ENCODE measurements at places on chromosomes 16 and 17. TPM values are rescaled to one million over a fixed set of nuclear protein-coding genes. Genes with fewer than 3 reads are reported as not detected.

GRCh38 chr17:51435641-51436091 lies 175.3 kb downstream of the UTP18 start:
- H3K36me3 ChIP-seq: no peaks in the 10 kb centered on the region
- H3K4me1 ChIP-seq: no peaks in the 10 kb centered on the region
- no peaks in the 10 kb centered on the region for H3K27me3 ChIP-seq
- no peak overlapping the region for H3K4me3 ChIP-seq
- no peak overlapping the region for H3K27ac ChIP-seq

RAPGEFL1 gene
- total RNA-seq: 14.2 TPM

DNA sequence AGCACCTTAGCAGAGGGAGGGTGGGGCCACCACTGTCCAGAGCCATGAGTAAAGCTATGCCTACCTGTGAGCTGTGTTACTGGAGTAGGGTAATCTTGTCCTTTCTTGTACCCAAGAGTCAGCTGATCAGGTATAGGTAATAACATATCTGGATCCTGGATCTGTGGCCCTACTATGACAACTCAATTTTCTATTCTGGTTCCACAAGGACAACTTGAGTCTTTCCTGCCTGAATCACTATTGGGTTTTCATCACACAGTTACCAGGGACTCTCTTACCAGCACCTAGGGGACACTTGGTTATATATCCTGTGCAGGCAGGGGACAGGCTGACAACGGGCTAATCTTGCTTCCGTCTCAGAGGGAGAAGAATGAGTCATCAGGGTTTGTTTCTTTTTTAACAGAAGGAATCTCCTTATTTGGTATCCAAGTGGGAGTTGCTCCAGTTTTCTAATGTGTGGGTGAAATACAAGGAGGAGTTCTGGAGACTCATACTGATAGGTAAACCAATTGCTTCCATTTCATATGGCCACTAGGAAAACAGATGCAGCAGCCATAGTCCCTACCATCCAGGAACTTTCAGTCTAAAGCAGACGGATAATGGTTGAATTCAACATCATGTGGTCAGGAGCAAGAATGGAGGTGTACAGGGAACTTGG lies 6.8 kb downstream of the ZNF267 start:
- H3K4me1 ChIP-seq: no peaks in the 10 kb centered on the region
- no peaks in the 10 kb centered on the region for H3K36me3 ChIP-seq
- H3K4me3 ChIP-seq: no peak overlapping the region
- no peak overlapping the region for H3K27ac ChIP-seq
- no peaks in the 10 kb centered on the region for H3K27me3 ChIP-seq

CD300LF gene
- total RNA-seq: 1.2 TPM

DNA sequence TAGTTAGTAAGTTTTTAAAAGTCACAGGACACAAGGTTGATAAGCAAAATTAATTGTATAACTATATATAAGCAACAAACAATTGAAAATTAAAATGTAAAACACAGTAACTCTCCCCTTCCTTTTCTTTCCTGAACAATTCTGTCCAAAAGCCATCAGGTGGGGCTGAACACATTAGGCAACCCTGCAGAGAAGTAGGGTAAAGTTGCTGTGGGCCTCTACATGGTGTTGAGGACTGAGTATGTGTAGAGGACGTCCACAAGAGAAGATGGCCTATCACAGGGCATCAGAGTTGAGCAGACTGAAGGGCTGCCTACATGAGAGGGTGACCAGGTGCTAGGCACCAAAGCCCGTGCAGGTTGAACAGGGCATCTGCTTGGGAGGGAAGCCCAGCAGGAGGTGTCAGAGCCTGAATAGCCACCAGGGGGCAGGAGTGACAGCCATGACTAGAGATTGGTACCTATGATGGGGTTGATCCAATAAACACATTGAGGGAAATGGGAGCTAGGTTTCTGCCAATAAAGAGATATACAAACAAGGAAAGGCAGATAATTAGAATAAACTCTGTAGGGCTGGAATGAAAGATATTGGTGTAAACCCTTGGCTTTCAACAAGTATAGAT lies 415.1 kb downstream of the NPIPA8 start:
- no peaks in the 10 kb centered on the region for H3K4me1 ChIP-seq
- H3K27me3 ChIP-seq: no peaks in the 10 kb centered on the region
- H3K27ac ChIP-seq: no peak overlapping the region
- H3K36me3 ChIP-seq: no peaks in the 10 kb centered on the region
- H3K4me3 ChIP-seq: no peak overlapping the region

GRCh38 chr16:13245713-13246377 lies 344.4 kb downstream of the SHISA9 start:
- no peak overlapping the region for H3K27ac ChIP-seq
- no peak for DNase-seq
- H3K4me3 ChIP-seq: no peak overlapping the region
- no peaks in the 10 kb centered on the region for H3K4me1 ChIP-seq
- no peaks in the 10 kb centered on the region for H3K36me3 ChIP-seq

GOSR1 gene
- total RNA-seq: 48.9 TPM

ORAI3 gene
- 74.6 TPM for total RNA-seq

ASPHD1 gene
- 5.1 TPM for total RNA-seq

DNA sequence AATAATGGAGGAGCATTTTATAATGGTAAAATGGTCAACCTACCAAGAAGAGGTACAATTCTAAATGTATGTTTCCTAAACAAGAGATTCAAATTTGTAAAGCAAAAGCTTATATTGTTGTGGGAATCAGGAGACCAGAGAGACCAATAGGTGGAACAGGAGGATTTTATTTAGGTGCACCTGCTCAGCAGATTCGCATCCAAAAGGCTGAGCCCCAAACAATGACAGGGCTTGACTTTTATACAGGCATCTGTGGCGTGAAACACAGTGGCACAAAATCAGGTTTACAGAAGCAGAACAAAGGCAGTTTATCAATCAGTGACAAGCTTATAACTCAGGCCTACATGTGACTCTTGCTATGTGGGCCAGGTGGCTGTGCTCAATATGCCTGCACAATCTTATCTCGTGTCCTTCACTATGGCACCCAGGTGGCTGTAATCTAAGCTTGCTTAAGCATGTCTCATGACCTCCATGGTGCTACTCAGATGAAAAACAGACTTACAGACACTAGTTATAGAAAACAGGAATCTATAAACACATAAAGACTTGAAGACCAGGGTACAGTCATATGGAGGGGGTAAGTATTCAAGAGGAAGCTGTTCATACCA lies 780.2 kb upstream of the CA10 start:
- H3K4me1 ChIP-seq: no peaks in the 10 kb centered on the region
- no peaks in the 10 kb centered on the region for H3K36me3 ChIP-seq
- H3K27me3 ChIP-seq: no peaks in the 10 kb centered on the region
- H3K4me3 ChIP-seq: no peak overlapping the region
- DNase-seq: no peak
- H3K27ac ChIP-seq: no peak overlapping the region

- H3K4me1 ChIP-seq: no peaks in the 10 kb centered on the region
- DNase-seq: peak; percentile 51
- peak overlapping the region; percentile 66 for H3K27ac ChIP-seq
- H3K27me3 ChIP-seq: no peaks in the 10 kb centered on the region
Measured at GRCh38 chr16:74729783-74730683, 29.4 kb upstream of the MLKL start.

DNA sequence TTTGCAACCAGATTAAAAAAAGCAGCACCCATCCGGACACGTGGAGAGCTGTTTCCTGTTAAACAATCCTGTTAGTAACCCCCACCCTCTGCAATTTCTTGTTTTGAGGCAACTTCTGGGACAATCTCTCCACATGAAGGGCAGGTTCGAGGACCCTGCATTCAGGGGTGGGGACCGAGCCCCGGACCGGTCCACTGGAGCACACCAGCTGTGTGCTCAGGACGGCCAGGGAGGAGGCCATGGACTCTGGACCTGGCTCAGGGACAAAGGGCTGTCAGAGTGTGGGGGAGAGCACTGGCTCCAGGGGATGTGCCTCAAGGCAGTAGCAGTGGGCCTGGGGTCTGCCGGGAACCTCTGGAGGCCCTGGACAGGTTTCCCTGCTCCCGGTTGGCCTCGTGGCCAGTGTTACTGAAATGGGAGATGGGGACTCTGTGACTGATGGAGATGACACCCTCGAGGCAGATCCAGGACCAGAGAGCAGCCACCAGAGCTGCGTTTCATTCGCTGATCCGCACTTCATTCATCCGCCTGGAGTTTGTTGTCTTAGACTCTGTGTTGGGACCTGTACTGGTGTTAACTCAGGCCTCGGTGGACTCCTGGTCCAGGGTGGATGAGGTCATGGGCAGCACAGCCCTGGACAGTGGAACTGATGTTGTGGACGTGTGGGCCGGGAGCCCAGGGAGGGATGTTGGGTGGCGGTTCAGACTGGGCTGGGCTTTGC lies 2.9 kb upstream of the CPNE7 start:
- H3K4me1 ChIP-seq: peaks cover 6% of the 10 kb centered on the region
- no peak overlapping the region for H3K27ac ChIP-seq
- no peak for DNase-seq
- no peaks in the 10 kb centered on the region for H3K36me3 ChIP-seq
- peaks cover 13% of the 10 kb centered on the region for H3K27me3 ChIP-seq
